ENCODE measurements at places on chromosomes 7 and 10.
A peak's percentile ranks its signal among the peaks of the same experiment; 100 is the strongest.

DNA sequence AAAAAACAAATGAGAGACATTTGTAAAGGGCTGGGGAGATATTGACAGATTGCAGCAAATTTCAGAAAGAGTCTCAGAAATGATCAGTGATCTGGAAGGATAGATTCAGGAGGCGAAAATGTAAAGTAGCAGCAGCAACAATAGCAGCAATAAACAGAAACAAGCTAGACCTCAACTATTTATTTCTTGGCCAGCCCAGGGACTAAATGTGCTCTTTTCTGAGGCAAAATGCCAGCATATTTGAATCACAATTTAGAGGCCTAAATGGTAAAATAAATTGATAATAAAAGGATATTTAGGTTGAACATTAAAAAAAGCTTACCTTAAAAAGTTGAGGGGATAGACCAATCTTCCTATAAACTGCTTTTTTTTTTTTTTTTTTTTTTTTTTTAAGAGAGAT lies 134.6 kb upstream of the ITGB1 start:
- DNase-seq: no peak

- no peak for DNase-seq
Observed at GRCh38 chr7:118110178-118110925, 73.6 kb upstream of the LSM8 start.

DNA sequence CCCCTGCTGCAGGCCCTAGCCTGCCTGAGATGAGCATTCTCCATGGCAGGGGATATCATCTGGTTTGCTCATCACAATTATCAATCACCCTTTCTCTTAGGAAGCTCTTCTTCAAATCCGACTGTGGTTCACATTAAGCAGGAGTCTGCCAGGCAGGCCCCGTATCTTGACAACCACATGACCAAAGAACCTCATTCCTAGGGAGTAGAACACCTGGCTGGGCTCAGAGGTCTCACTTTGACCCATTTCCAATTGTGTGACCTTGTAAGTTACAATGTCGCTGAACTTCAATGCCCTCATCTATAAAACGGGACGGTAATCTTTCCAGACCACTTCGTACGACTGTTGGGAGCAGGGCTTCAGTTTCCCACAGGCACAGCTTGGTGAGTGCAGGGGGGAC lies 156.4 kb upstream of the PCBD1 start:
- no peak for DNase-seq

GRCh38 chr7:130845581-130846085 lies 111.6 kb upstream of the KLF14 start:
- peak; percentile 76 for DNase-seq

DNA sequence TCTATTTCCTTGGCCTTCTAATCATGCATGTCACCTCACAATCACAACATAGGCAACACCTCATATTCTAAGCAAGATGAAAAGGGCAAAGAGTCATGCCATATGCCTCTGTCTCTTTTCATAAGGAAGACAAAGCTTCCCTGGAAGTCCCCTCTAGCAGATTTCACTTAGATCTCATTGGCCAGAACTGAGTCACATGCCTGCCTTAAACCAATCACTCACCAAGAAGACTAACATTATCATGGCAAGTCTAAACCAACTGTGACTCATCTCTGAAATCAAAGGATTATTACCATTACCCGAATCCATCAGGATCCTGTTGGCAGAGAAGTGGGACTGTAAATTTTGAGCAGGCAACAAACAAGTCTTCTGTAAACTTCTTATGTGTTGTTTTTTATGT lies 27.8 kb downstream of the CAV1 start:
- no peak for DNase-seq

- no peak for DNase-seq
Observed at GRCh38 chr10:96556003-96556402, 30.8 kb downstream of the TM9SF3 start.

DNA sequence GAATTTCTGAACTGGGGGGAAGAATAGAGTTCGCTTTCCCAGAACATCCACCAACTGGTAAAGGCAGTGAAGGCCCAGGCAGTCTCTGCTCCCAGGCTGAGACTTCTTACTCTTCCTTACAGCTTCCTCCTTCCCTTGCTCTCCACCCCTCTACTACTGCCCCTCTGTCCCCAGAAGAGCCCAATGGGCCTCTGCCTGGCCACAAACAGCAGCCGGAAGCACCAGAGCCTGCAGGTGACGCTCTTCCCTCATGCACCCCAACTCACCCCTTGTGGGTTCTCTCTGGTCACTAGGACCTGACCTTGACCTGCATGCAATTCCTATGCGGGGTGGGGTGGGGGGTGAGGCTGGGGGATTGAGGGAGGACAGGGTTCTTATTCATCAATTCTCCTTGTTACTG lies 16.5 kb downstream of the FAM131B start:
- DNase-seq: no peak

- DNase-seq: no peak
Observed at GRCh38 chr10:101451261-101451660, 97.3 kb downstream of the BTRC start.

DNA sequence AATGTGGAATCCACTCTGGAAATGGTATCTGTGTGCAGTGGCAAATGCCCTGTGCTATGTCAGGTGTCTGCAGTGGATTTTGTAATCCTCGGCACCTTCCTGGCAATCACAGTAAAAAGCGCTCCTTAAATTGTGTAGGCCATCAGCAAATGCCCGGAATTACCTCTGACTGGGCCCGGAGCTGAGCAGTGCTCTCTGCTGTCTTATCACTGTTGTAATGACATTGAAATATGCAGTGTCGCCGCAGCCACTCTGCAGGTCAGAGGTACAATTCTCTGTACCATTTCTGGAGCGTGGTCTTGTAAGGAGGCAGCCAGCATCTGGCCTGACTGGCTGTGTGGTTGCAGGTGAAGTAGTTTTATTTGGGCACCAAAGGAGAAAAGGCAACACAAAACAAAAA lies 416.4 kb upstream of the MKI67 start:
- no peak for DNase-seq

GRCh38 chr10:127129104-127129503 lies 67.3 kb downstream of the INSYN2A start:
- no peak for DNase-seq

GRCh38 chr7:5679813-5680473 lies 101.5 kb downstream of the RNF216 start:
- DNase-seq: no peak

GRCh38 chr10:99346247-99346646 lies 17.1 kb downstream of the CNNM1 start:
- DNase-seq: peak; percentile 51

DNA sequence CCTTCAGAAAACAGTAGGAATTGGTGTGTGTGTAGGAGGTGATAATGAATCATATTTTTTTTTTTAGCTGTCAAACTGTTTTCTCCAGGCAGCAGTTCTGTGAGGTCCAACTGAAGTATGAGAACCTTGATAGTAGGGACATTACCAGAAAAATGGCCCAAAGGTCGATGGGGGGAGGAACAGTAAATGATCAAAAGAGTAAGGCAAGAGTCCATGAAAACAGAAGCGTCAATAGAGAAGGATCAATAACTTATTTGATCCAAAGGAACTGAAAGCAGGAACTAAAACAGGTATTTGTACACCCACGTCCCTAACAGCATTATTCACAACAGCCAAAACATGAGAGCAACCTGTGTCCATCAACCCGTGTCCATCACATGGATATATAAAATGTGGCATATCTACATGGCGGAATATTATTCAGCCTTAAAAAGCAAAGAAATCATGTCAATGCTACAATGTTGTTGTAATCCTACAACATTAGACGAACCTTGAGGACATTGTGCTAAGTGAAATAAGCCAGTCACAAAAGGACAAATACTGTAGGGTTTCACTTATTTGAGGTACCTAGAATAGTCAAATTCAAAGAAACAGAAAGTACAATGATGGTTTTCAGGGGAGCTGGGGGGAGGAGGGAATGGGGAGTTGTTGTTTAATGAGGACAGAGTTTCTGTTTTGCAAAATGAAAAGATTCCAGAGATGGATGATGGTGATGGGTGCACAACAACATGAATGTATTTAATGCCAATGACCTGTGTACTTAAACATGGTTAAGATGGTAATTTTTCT lies 214.0 kb upstream of the KLF14 start:
- DNase-seq: no peak

DNA sequence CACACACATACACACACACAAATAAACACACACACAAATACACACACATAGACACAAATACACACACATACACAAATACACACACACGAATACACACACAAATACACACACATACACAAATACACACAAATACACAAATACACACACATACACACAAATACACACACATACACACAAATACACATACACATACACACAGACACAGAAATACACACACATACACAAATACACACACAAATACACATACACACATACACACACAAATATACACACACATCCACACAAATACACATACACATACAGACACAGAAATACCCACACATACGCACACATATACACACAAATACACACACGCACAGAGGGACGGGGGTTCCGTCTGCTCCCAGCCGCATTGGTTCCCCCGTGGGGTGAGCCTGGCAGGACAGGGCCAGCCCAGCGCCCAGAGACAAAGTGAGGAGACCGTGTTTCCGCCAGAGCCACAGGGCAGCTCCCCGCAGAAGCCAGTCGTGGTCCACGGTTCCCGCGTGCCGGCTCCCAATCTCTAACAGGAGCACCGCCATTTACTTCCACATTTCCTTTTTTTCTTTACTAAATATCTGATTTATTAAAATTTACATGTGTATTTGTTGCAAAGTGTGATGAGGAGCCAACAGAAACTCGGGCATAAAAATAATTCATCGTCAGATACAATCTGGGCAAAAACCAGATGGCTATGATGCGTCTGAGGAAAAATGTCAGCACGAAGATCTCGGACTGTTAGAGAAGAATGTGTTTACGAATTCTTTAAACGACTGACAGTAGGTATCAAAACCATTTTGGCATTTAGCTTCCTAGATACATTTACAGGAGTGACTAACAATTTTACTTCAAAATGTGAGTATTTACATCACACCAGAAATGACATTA lies 3.1 kb upstream of the KNDC1 start:
- DNase-seq: no peak

- DNase-seq: no peak
Observed at GRCh38 chr7:104843198-104843597, 170.8 kb upstream of the KMT2E start.

GRCh38 chr10:131980761-131981428 lies 828 bp downstream of the BNIP3 start:
- no peak for DNase-seq

DNA sequence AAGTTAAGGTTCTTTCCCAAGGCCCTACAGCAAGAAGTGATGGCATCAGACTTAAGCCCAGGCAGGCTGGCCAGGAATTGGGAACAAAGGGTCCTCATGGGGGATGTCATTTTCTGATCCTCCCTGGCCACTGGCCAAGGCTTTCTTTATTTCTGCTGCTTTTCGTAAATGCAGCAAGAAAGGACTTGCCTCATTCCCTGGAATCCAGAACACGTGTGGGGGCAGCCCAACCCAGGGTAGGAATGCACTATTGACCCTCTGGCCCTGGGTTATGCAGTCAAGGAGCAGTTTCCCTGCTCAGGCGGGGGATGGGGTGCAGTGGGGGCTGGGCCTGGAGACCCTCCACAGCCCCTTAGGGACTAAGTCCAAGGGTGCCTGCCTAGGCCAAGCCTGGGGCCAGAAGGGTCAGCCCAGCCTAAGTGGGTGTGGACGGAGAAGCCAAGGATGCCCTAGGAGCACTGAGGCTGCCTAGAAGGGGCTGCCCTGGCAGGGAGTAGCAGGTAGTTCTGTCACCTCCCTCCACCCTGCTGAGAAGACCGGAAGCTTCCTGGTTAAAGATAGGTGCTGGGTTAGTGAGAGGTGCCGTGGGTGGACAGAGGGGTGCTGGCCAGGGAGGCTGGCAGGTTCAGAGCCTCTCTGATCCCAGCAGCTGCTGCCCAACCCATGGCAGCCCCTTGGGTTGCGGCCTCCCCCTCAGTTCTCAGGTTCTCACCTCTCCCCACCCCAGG lies 179.2 kb downstream of the SH3PXD2A start:
- DNase-seq: no peak

DNA sequence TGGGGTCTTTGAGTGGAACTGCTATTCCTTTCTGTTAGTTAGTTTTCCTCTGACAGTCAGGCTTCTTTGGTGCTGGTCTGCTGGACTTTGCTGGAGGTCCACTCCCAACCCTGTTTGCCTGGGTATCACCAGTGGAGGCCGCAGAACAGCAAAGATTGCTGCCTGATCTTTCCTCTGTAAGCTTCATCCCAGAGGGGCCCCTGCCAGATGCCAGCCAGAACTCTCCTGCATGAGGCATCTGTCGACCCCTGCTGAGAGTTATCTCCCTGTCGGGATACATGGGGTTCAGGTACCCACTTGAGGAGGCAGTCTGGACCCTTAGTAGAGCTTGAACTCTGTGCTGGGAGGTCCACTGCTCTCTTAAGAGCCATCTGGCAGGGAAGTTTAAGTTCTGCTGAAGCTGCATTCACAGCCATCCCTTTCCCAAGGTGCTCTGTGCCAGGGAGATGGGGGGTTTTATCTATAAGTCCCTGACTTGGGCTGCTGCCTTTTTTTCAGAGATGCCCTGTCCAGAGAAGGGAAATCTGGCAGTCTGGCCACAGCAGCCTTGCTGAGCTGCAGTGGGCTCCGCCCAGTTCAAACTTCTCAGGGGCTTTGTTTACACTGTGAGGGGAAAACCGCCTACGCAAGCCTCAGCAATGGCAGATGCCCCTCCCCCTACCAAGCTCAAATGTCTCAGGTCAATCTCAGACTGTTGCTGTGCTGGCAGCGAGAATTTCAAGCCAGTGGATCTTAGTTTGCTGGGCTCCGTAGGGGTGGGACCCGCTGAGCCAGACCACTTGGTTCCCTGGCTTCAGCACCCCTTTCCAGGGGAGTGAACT lies 89.7 kb upstream of the CDK6 start:
- DNase-seq: no peak

- no peak for DNase-seq
Observed at GRCh38 chr10:74675484-74675883, 150.9 kb upstream of the KAT6B start.

GRCh38 chr7:86956567-86956966 lies 102.9 kb downstream of the ELAPOR2 start:
- DNase-seq: no peak

DNA sequence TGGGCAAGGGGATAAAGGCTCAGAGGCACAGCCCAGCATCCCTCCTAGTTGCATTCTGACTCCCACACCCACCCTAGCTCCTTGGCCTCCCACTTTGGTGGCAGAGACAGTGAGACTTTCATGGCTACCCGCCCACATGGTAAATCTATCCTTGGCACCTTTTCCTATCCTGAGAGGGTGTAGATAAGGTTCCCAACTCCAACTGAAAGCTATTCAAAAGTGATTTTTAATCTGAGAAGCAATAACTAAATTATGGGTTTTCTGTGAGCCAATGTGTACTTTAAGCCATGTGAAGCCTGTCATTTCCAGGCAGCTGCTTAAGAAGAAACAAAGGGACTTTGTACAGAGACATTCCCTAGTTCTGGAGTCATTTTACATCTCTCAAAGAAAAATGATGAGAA lies 9.1 kb downstream of the LAMB1 start:
- DNase-seq: no peak

- DNase-seq: no peak
Observed at GRCh38 chr7:70589590-70589989, 542.4 kb upstream of the GALNT17 start.

- DNase-seq: no peak
Observed at GRCh38 chr7:101581891-101582290, 47.2 kb downstream of the MYL10 start.

GRCh38 chr7:149562602-149563001 lies 65.0 kb upstream of the ZNF746 start:
- DNase-seq: peak; percentile 17

- DNase-seq: peak; percentile 40
Observed at GRCh38 chr7:91784469-91784868, 96.0 kb downstream of the MTERF1 start.

Measured in fibroblast of skin of left quadriceps (primary cell).